Skeletal muscle cell (primary cell): ENCODE measurements at places on chromosomes 16 and 17.

- DNase-seq = no peak
These were observed 3.7 kb downstream of the GUCY2D start for GRCh38 chr17:8005967-8006730.

DNA sequence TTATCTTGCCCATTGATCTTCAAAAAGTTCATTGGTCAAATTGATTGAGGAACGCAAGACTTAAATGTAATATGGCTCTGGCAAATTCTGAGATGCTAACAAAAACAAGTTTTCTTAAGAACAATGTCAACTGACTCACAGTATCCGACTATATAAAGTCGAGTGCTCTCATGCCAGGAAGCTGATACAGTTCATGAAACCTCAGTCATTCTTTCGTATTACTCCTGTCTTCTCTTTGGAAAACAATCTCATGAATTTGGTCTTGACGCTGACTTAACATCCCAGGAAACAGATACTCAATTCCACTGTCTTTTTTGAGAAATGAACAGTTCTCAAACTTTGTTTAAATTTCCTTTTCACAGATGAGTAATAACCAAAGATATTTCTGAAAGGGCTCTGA lies 704.9 kb downstream of the MAF start:
- DNase-seq = no peak

- no peak for DNase-seq
These were observed 5.8 kb downstream of the CDH5 start for GRCh38 chr16:66372078-66372897.

DNA sequence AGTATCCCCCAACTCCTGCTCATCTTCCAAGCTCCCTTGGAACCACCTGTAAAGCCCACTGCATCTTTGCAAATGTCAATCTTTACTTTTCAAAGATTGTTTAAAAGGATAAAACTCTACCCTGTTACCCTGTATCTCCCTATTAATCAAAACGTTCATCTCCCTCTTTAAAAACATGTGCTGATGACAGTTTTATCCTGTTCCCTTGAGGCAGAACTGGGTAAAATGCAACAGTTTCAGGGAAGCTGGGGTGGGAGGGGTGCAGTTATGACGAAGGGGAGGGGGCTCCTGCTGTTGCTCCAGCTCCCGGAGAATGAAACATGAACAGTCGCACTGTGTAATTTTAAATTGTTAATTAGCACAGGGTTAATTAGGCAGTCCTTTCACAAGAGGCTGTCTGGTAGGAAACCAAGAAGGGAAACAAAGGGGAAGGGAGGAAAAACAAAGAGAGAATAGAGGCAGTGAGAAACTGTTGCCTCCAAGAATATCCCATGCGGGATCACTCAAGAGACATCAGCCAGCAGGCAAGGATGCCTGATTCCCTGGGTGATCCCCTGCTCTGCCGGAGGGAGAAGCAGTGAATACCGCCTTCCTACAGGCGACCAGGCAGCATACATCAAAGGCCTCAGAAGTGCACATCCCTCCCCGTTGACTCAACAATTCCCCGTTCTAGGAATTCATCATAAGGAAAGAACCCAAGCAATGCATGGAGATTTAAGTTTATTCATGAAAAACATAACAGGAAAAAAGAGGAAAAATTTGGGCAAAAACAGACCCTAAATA lies 84.2 kb downstream of the ZFHX3 start:
- no peak for DNase-seq

DNA sequence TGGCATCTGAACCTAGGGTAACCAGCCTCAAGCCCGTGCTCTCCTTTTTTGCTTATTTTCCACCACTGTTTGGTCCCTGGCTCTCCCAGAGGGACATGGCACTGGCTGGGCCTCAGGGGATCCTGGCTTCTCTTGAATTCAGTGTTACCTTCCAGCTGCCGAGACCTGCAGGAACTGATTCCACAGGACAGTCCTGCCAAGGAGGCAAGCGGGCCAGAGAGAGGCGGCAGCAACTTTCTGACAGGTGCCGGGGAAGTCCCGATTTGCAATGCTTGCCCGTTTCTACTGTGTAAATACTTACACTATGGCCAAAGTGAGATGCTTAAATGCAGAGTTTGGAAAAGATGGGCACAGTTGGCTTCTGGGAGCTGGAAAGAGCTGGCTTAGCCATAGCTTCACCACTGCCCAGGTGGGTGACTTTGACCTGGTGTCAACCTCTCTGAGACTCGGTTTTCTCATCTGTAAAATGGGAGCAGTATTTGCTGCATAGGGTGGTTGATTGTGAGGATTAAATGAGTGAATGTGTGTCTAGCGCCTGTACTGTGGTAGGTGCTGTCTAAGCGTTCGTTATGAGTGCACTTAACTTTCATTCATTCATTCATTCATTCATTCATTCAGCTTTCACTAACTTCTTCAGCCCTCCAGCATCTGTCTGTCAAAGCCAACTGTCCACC lies 124.9 kb downstream of the CMIP start:
- no peak for DNase-seq

GRCh38 chr17:81000631-81001357 lies 9.2 kb downstream of the CHMP6 start:
- no peak for DNase-seq

DNA sequence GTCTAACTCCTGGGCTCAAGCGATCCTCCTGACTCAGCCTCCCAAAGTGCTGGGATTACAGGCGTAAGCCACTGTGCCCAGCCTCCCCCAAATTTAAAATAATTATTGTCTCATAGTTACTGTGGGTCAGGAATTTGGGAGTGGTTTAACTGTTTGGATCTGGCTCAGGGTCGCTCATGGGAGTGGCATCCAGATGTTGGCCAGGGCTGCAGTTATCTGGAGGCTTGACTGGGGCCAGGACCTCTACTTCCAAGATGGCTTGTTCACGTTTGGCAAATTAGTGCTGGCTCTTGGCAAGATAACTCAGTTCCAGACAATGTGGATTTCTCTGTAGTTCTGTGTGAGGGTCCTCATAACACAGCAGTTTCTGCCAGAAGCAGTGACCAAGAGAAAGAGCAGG lies 8.0 kb downstream of the TEN1 start:
- no peak for DNase-seq
